ENCODE measurements at places on chromosomes 7 and 10.

- DNase-seq = no peak
Observed at GRCh38 chr7:23873306-23873705, 163.3 kb downstream of the STK31 start.

GRCh38 chr7:70739646-70740210 lies 392.2 kb upstream of the GALNT17 start:
- DNase-seq = no peak

GRCh38 chr10:126516515-126516914 lies 128.2 kb upstream of the ADAM12 start:
- DNase-seq = no peak

DNA sequence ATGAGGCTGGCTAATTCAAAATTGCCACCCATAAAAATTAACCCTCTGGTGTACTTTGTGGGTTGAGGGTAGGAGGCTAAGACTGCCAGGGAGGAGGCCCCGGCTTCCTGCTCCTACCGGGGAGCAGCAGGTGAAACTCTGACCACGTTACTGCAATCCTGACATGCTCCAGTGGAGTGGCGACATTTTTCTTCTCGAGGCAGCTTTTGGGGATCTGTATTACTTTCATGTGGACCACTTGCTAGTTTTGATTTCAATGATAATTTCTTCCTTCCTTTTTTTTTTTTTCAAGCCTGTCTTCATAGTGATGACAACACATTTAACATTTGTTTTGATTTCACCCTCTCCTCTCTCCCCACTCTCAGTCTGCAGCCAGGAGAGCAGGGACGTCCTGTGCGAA lies 14.6 kb downstream of the GATA3 start:
- DNase-seq = no peak

GRCh38 chr10:111478651-111479050 lies 401.8 kb downstream of the ADRA2A start:
- DNase-seq = no peak

GRCh38 chr7:105268056-105268455 lies 120.7 kb downstream of the SRPK2 start:
- DNase-seq = no peak

Measured in stimulated activated CD4-positive, alpha-beta T cell treated with anti-CD3 and anti-CD28 coated beads, Interleukin-2, amount 100 ng/mL, for 24 hours (primary cell).